ENCODE measurements at places on chromosomes 12 and 14. TPM values are rescaled to one million over a fixed set of nuclear protein-coding genes. Genes with fewer than 3 reads are reported as not detected.

DNA sequence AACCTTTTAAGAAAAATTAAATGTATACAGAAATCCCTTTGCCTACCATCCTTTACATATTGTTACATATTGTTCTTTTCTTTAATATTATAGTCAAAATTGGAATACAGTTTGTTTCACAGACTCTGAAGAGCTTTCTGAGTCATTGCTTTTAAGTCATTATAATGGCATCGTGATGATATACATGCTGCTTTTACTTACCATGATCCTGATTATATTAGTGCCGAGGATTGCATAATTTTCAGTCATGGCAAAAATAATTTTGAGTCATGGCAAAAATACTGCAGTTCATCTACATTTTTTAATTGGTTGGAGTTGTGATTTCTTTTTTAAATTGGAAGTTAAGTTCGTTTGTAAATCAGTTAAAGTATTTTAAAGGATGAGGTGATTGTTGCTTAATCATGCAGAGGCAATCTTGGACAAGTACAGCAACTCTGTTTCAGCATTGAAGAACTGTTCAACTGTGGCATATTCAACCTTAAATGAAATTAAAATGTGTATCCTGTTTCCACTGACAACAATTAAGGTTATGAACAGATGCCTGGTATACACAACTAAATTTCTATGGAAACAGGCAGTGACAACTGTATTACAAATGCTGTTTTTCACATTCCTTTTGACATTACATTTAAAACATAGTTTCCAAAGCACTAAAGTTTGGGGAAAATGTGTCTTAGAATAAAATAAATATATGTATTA is 142.3 kb downstream of the PCNX1 start:
- no peak for DNase-seq

DNA sequence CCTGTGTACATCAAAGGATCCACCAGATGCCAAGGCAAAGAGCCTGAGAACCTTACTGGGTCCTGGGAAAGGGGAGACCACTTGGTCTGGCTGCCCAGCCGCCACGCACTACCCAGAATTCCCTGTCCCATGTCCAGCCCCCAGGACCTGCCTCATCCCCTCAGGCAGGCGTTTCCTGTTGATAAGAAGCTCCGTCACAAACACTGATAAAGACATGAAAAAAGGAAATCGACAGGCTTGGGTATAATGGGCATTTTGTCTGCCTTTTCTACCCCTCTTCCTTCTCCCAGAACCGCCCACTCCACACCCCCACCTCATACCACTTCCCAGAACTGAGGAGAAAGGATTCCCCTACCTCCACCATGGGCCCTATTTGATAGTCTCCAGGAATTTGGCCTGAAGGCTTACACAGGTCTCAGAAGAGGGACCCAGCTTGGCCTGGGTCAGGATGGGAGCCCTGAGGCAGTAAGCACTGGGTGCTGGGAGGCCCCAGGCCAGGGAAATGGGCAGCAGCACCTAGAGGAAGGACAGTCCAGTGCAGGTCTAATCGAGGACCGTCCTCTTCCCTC is 18.8 kb downstream of the ACVRL1 start:
- DNase-seq, result no peak

- DNase-seq, result no peak
Measured at GRCh38 chr14:33198684-33199083, 260.0 kb downstream of the NPAS3 start.

- no peak for DNase-seq
Measured at GRCh38 chr12:127306604-127307215, 960.3 kb upstream of the TMEM132C start.

GRCh38 chr12:53954694-53955035 is at the start of gene HOXC12:
HOXC12 (plus strand) TSS chr12:53954903; CDS start chr12:53954930, 27 bp downstream.
- no peak for DNase-seq

- no peak for DNase-seq
Measured at GRCh38 chr12:116969615-116970585, 59.1 kb downstream of the FBXW8 start.

GRCh38 chr12:92143686-92144630 is 1.7 kb downstream of the BTG1 start:
- peak; percentile 85 for DNase-seq

GRCh38 chr12:100752841-100753240 is 41.7 kb upstream of the ANO4 start:
- DNase-seq, result no peak

DNA sequence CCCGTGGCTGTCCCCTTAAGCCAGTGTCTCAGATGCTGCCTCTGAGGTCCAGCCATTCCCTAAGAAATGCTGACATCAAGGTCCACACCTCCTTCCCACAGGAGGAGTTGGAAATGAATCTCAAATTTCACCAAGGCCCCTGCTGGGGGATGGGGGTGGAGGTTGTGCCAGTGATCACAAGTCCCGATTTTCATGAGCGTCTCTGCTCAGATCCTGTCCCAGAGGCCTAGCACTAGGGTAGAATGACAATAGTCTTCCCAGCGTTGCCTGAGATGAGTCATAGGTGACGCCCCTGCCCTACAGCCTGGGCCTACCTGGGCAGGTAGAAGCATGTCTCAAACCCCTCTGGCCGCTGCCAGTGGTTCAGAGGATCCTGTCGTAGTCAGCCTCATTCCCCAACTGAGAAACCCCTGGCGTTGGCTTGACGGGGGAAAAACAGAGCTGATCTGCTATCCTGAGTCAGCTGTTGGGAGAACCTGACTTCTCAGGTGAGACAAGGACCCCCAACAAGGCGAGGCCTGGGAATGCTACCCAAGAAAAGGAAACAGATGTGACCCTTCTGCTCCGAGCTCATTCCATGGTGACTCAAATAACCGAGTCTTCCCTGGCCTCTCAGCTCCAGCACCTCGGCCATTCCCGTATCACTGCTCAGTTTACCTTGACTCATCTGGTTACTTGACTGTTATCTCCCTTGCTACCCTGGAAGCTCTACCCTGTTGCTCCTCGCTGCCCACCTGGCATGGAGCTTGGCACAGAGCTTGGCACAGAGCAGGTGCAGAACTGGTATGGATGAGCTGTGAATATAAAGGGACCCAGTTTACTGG is 21.8 kb upstream of the SPPL3 start:
- no peak for DNase-seq

DNA sequence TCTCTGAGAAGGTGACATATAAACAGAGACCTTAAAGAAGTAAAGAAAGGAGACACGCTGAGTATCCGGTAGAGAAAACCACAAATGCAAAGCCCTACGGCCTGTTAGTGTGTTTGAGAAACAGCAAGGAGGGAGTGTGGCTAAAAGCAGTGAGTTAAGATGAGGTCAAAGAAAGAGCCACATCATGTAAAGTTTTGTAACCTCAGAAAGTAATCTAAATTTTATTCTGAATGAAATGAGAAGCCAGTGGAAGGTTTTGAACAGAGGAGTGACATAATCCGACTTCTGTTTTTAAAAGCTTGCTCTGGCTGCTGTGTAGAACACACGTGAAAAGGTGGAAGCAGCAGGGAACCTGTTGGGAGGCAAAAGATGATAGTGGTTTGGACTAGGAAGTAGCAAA is 32.6 kb downstream of the PPP2R5E start:
- DNase-seq, result no peak

Gene DEGS2
- 21.6 TPM for polyA plus RNA-seq

Gene KLRG1
- 2.4 TPM for polyA plus RNA-seq

Gene APAF1
- polyA plus RNA-seq, result 18.5 TPM

Gene LAG3
- polyA plus RNA-seq, result 2.1 TPM

Gene RDH16
- 0.34 TPM for polyA plus RNA-seq

Gene CACNA2D4
- polyA plus RNA-seq, result 5.9 TPM

Gene SIX6
- polyA plus RNA-seq, result not detected
